ENCODE measurements at places on chromosomes 12 and 14.

GRCh38 chr12:100329800-100330199 lies 27.1 kb upstream of the SLC17A8 start:
- DNase-seq = no peak

DNA sequence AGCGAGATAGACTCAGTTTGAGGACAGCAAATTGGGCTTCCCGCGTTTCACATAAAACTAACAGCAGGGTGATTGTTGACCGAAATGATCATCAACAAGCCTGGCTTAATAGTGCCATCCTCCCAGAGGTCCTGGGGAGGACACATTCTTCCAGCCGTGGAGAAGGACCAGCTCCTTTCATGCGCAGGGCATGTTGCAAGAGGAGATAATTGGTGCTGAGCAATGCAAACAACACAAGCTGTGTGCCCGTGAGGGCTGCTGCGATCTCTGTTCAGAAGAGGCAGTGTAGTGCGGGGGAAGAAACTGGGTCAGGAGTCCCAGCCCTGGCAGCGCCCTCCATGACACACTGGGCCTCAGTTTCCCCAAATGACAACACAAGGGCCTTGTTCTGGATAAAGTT lies 54.3 kb downstream of the CCDC85C start:
- DNase-seq = no peak

DNA sequence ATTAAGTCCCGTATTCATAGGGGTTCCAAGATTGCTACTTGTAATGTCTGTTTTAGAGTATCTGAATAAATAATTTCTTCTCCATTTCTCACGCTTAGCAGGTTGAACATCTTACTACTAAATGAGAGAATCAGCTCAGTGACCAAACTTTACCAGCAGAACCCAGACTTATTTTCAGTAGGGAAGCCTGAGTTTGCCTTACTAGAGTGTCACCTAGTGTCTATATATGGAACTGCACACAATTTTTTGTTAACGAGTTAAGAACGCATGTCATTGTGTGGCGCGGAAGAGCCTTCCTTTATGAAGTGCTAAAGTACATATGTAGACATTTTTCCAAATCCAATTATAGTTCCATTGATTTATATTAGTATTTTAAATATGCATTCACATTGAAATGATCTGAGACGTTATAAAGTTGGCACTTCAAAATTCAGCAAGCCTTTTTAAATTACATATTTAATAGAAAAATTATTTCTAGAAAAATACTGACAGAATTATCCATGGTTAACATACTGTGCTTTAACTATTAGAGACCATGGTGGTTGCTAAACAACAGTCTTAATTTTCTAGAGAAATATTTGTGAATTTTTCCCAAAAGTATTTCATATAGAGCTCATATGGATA lies 88.3 kb downstream of the RPS29 start:
- DNase-seq = peak; percentile 39

- no peak for DNase-seq
These were observed 25.4 kb upstream of the DLK1 start for GRCh38 chr14:100701314-100701713.

- no peak for DNase-seq
These were observed 150.2 kb downstream of the TMEM132D start for GRCh38 chr12:129753586-129753985.

GRCh38 chr14:101851183-101851582 lies 89.7 kb downstream of the PPP2R5C start:
- DNase-seq = no peak

- no peak for DNase-seq
These were observed 135.7 kb upstream of the SEL1L start for GRCh38 chr14:81669308-81669707.

DNA sequence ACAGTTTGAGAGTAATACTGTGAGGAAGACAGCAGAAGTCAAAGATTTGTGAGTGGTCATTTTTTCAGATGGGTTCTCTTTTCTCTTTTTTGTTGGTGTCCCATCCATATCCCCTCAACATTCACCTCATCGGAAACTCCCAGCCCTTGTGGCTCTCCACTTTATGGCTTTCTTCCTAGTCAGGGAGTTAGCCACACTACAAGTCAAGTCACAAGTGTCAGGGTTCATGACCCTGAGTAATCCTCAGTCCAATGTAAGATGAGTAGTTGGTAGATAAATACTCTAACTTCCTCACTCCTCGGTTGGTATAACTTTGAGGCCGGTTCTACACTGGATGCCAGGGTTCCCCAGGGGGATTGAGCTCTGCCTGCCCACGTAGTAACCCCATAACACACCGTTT lies 41.4 kb downstream of the PTGER2 start:
- no peak for DNase-seq

DNA sequence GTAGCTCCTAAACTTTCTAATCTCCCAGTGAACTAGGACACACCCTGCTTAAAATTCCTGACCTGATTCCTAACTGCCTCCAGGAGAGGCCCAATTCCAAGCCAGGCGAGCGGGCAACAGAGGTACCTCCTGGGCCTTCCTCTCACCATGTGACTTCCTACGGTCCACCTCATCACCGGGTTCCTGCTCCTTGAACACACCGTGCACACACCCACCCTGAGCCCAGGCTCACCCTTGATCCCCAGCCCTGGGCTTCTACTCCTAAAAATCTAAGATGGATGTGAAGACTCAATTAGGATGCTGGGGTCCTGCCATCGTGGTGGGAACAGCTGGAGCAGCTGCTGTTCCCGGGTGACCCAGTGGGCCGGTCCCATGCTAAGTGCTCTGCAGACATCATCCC lies 68.6 kb downstream of the CHGA start:
- no peak for DNase-seq

DNA sequence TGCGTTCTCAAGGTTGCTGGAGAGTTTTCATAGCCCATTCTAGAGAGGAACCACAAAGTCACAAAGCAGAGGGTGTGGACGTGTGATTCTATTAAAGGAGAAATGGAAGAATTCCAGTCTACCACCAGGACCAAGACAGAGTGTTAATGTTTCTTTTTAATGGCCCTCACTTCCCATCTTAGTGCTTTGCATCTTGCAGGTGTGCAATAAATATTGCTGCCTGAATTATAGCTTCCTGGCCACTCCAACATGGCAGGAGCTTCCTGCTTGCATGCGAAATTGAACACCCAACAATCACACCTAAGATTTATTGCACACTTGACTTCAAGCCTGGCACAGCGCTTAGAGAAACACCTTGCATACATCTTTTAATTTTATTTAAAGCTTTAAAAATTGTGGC lies 22.4 kb upstream of the PPP1CC start:
- DNase-seq = no peak

DNA sequence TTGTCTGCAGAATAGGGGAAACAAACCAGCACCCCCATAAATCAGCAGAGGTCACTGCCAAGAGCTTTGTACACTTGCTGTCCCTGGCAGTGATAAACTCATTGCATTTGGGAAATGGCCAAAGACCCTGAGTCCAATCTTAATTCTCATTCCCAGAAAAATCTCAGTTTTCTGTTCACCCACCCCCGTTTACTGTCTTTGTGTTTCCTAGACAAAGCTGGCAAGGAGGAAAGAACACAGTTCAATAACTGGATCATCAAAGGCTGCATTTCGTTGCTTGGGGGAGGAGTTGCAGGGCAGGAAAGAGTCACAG lies 365.1 kb downstream of the DPF3 start:
- DNase-seq = no peak

DNA sequence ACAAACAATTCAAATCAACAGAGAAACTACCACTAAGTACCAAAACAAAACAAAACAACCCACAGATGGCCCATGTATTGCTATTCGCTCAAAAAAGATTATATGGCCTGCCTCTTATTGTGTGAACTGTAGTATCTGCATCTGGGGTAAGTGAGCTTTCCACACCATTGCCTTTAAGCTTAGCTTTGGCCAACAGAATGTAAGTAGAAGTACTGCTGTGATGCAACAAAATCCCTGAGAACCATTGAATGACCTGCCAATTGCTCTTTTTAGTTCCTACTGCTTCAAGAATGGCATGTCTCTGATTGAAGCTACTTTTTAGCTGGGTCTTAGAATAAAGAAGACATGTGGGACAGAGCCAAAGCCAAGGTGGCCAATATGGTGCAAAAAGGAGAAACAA lies 32.5 kb downstream of the PPFIA2 start:
- DNase-seq = no peak

- no peak for DNase-seq
These were observed 762.9 kb downstream of the C12orf50 start for GRCh38 chr12:87266305-87266704.

DNA sequence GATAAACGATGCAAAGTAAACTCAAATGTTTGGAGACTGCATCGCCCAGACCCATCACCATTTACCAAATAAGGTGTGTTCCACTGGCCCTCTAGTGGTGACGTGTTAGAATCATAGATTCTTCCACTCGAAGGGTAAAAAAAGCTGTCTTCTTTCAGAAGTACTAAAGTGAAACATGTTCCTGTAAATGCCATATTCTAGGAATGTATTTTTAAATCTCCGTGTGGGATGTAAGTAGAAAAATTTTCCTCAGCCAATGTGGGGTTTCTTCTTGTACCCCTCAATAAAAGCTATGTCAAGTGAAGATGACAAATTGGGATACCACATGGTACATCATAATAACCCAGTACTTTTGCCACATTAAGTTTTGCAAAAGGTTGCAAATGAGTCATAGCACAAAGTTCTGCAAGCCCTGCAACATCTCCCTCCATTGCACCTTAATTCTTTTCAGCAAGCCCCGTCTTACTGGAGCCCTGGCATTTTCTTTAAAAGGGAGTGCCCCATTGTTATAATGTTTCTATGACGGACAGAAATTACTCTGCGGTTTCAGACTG lies 100.8 kb downstream of the CCER1 start:
- no peak for DNase-seq

DNA sequence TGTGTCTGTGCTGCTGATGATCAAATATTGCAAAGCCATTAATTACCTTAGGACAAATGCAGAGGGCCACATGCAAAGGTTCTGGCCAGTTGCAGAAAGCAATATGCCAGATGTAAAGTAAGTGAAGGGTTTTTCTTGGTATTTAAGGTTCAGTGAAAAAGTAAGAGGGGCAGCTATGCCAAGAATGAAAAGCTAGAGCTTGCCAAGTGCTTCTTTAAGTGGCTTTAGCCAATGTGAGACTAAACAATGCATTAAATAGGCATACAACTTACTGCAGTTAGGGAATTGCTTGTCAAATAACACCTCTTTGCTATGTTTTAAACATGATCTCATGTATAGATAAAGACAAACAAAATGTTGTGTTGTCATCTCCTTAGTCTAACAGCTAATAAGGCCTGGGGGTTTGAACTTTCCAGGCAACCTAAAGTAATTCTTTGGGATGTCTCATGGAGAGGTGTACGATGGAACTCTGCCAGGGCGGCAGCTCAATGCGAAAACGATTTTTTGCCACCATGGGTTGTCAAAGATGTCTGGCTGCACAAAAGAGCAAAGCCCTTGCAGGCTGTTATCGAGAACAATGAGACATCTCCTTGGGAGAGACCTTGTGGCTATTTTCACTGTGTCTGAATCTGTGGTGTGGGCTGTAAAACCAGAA lies 12.0 kb downstream of the IGF1 start:
- DNase-seq = no peak

GRCh38 chr14:34060651-34060999 lies 109.8 kb upstream of the EGLN3 start:
- no peak for DNase-seq

- DNase-seq = no peak
These were observed 35.3 kb downstream of the FBRSL1 start for GRCh38 chr12:132525011-132525832.

DNA sequence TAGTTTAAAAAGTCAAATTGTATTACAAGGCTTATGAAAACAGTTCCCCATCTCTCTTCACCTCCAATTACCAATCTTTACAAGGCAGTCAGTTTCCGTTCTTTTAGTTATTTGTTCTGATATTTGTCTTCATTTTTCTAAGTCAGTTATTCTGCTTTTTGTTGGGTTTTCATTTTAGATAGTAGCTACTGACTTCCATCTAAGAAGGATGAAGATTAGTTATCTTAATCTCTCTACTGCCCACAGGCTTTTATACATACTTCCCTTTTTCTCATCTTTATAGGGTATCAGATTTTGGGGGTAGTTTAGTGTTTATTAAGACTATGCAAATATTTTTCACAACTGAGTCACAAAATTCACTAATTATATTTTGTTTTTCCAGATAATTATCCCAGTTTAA lies 38.4 kb downstream of the FRS2 start:
- no peak for DNase-seq

GRCh38 chr14:69360438-69361108 lies 37.5 kb downstream of the ERH start:
- DNase-seq = peak; percentile 18

- DNase-seq = no peak
These were observed 89.1 kb downstream of the BEGAIN start for GRCh38 chr14:100498068-100498467.

DNA sequence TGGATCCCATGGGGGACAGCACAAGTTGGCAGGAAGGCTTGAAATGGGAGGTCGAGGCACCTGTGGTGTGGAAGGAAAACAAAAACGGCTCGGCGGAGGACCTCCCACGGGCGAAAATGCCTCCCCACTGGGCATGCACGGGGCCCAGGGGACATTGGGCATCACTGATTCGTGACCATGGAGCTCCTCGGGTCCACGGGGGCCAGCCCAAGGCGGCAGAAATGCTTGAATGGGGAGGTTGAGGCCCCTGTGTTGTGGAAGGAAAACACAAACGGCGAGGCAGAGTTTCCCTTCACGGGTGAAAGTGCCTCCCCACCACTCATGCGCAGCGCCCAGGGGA lies 376.0 kb downstream of the ALG10 start:
- no peak for DNase-seq

DNA sequence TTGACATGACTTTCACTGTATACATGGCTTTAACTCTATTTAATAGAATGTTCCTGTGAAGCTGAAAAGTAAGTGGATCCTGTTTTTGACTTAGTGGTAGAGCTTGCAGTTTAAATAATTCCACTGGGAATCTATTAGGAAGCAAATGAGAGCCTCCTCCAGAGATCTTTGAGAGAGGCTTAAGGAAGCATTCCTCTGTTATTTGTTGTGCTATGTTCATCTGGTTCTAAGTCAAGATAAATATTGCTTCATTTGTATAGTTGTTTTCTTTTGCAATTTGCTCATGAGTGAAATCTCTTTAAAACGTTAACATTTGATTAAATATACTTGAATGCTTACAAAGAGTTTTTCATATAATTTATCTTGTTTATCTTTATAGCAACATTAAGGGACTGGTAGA lies 70.4 kb downstream of the TMTC2 start:
- DNase-seq = no peak

GRCh38 chr14:80867091-80867490 lies 74.4 kb downstream of the CEP128 start:
- no peak for DNase-seq

- DNase-seq = no peak
These were observed 146.4 kb upstream of the LMNTD1 start for GRCh38 chr12:25699454-25699853.

DNA sequence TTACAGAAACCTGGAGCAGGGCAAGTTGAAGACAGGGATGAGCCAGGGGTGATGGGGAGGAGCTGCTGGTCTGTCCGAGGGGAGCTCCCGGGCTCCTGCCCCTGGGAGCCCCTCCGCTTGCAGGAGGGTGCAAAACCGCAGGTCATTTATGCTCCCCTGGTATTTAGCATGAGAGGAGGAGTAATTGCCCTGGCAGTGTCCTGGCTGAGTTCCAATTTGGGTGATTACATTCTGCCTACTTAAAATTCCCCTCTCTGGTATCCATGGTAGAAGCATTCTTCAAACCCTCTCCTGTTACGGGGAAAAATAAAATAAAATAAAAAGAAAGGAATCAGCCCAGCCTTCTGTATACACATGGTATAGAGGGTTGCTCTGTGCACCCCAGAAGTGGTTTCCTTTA lies 61.7 kb upstream of the VRK1 start:
- DNase-seq = no peak

Data from GM18507 (cell line).